Dorsolateral prefrontal cortex (tissue), 122 donors: ENCODE measurements at places on chromosomes 4 and X. TPM values are rescaled to one million over a fixed set of nuclear protein-coding genes. Genes with fewer than 3 reads are reported as not detected.

Gene KLF8
- 9.4 TPM for total RNA-seq

Gene PAGE2B
- total RNA-seq, result not detected

Gene SLC10A4
- total RNA-seq, result 1.6 TPM

Gene BMP3
- 0.80 TPM for total RNA-seq
